Urinary bladder (tissue), 4 donors: ENCODE measurements at places on chromosomes 5 and 9. TPM values are rescaled to one million over a fixed set of nuclear protein-coding genes. Genes with fewer than 3 reads are reported as not detected.

Gene OR2V1
- polyA plus RNA-seq, result not detected

Gene FAT2
- polyA plus RNA-seq, result 2.7 TPM

Gene IL7R
- polyA plus RNA-seq, result 6.7 TPM

Gene SELENOP
- 283 TPM for polyA plus RNA-seq

Gene OR1N2
- polyA plus RNA-seq, result not detected

GRCh38 chr9:84140535-84141101 lies 160.0 kb downstream of the RMI1 start:
- DNase-seq, result no peak

DNA sequence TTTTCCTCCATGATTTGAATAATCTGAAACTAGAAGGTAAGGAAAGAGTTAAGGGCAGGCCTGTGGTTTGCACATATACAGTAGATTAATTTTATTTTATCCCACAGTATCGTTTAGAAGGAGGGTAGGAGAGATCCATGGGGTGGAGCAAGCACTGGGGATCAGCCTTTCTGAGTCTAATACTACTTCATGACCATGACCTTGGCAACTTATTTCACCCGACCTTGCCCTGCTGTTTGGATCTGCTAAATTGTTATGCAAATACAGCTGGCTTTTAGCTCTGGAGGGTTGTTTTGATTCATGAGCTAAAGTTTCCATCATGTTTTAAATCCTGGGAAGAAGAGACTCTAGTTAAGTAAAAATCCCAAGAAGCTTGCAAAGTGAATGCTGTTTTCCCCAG lies 864 bp upstream of the GRIN3A start:
- DNase-seq, result no peak

GRCh38 chr9:126838895-126839294 lies 21.5 kb upstream of the ZBTB34 start:
- no peak for DNase-seq

GRCh38 chr5:15142458-15142857 lies 270.9 kb upstream of the ANKH start:
- no peak for DNase-seq

- peak; percentile 88 for DNase-seq
Observed at GRCh38 chr5:95730730-95731570, at the start of gene RHOBTB3. Gene RHOBTB3, plus strand, starts transcription at chr5:95731336. Its CDS starts 347 bp downstream, at chr5:95731683.

GRCh38 chr9:92438900-92439526 lies 14.7 kb upstream of the OMD start:
- DNase-seq, result no peak

- no peak for DNase-seq
Observed at GRCh38 chr5:154620411-154620810, 134.8 kb upstream of the LARP1 start.

DNA sequence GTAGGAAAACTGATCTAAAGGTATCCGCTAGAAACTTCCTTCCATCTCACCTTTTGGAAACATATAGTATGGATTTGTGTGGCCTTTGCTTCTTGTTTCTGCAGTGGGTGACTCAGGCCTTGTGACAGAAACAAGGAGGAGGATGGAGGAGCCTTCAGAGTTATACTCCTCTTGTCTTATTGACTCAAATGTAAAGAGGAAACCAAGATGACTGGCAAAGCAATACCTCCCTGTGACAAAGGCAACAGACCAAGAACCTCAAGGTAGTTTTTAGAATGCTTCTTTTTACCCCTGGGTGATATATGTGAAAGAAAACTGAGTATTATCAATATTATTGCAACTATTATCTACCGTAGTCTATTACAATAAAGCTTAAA lies 123.3 kb upstream of the SLIT3 start:
- no peak for DNase-seq

DNA sequence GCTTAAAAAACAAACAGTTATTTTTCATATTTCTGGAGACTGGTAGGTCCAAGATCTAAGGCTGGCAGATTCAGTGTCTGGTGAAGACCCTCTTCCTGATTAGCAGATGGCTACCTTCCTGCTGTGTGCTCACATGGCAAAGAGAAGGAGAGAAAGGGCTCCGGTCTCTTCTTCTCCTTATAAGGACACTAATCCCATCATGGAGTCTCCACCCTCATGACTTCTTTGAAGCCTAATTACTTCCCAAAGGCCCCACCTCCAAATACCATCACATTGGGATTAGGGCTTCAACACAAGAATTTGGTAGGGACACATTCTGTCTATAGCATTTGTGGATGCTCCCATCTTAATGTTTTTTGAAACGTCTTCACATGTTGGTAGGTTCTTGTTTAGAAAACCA lies 391.1 kb downstream of the TMEM161B start:
- no peak for DNase-seq

- no peak for DNase-seq
Observed at GRCh38 chr9:133928248-133928764, 63.8 kb downstream of the VAV2 start.
